GM20000 (cell line): ENCODE measurements at places on chromosomes 11 and 22.

- no peak for DNase-seq
Observed at GRCh38 chr22:43996981-43997265, 27.2 kb upstream of the PARVB start.

GRCh38 chr11:2748061-2748813 lies 48.4 kb upstream of the KCNQ1OT1 start:
- no peak for DNase-seq

DNA sequence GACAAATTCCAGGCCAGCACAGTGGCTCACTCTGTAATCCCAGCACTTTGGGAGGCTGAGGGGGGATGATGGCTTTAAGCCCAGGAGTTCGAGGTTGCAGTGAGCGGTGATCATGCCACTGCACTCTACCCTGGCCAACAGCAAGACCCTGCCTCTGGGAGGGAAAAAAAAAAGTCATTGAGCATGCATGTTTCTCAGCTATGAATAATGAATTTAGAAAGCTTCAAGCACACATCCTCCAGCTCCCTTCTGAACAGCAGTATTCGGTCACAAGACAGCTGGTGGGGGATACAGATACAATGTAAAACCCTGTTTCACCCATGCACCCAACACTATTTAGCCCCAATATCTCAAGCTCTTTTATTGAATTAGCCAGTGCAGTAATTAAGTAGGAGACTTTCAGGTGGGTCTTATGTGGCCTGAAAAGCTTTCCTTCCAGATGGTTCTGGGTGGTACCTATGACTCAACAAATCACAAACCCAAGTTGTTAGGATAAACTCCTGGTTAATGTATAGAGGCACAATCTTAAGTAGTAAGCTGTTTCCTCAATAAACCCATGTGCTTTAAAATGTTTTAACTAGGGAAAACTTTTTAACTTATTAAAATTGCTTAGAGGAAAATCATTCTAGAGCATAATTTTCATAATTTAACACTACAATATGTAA lies 13.4 kb downstream of the PRDM10 start:
- DNase-seq: no peak

DNA sequence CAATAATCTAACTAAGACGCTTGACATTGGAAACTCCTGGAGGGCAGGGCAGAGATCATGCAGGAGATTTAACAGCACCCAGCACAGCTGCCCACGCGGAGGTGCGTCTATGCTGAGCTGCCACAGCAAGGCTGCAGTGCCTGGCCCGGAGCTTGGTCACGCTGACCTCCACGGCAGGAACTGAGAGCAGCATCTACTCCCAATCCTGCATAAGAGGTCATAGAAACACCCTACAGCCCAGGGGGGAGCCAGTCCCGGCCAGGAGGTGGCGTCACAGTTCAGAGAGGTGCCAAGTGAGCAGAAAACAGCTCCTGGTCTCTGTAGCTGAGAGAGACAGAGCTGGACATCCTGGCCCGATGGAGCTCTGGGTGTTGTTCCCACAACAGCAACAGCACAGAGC lies 121.1 kb upstream of the TMEM45B start:
- DNase-seq: no peak

GRCh38 chr11:77384571-77384970 lies 83.1 kb upstream of the GDPD4 start:
- DNase-seq: no peak

DNA sequence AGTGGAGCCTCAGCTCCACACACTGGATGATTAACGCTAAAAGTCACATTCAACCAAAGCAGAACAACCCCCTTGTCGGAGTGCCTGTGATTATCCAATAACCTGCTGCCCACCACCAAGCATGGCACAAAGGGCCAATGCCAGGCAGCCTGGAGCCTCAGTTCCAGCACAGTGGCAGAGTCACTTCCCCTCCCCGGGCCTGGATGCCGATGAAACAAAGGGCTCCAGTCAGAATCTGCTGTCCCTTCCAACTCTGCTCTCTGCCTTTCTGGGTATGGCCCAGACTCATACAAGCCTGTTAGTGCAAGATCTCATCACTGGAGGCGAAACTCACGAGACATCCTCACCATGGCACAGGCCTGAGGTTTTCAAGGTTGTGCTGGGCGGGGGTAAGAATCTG lies 52.1 kb downstream of the CLTCL1 start:
- DNase-seq: no peak
